ENCODE measurements at places on chromosomes 6 and 20. TPM values are rescaled to one million over a fixed set of nuclear protein-coding genes. Genes with fewer than 3 reads are reported as not detected.

DNA sequence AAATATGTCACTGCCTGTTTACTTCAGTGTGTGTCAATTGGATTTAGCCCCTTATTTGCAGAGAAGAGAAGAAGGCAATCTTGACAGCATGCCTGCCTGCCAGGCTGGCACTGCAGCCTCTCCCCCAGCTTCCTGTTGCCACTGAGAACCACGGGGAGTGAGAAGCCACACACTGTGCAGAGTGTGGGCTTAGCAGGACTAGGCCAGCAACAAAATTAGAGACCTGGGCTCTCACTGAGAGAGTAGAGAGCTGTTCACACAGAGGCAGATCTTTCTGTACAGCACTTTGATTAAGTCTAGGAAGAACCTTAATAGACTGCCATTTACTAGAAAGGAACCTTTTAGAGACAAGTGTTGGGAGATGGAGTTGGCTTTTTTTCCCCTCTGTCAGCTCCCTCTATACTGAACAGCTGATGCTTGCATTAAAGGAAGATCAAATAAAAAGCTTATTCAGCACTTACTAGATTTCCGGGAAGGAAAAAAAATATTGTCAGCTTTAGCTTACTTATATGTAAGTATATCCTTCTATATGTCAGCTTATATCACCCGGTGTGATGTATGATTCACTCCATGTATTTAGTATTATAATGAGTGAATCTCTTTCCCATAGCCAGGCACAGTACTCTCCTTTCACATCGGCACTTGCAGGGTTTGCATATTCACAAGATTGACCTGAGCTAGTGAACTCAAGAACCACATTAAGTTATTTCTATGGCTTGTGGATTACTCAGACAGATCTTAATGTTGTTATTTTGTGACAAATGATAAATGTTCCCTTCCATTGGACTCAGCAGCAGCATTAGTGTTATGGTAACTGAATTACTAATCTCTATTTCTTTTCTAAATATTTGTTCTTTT, 851.0 kb upstream of the EPHA7 start:
- H3K27ac ChIP-seq = no peak overlapping the region
- DNase-seq = no peak
- no peak overlapping the region for H3K4me3 ChIP-seq
- H3K4me1 ChIP-seq = no peaks in the 10 kb centered on the region
- no peaks in the 10 kb centered on the region for H3K36me3 ChIP-seq
- no peaks in the 10 kb centered on the region for H3K27me3 ChIP-seq

GRCh38 chr6:16657768-16658167, 103.5 kb downstream of the ATXN1 start:
- H3K27me3 ChIP-seq = no peaks in the 10 kb centered on the region
- H3K4me1 ChIP-seq = peaks cover 18% of the 10 kb centered on the region
- no peaks in the 10 kb centered on the region for H3K36me3 ChIP-seq
- H3K27ac ChIP-seq = no peak overlapping the region

- no peaks in the 10 kb centered on the region for H3K27me3 ChIP-seq
- H3K4me3 ChIP-seq = no peak overlapping the region
- no peak overlapping the region for H3K27ac ChIP-seq
- no peaks in the 10 kb centered on the region for H3K36me3 ChIP-seq
- no peaks in the 10 kb centered on the region for H3K4me1 ChIP-seq
Measured at GRCh38 chr6:33683051-33683571, 28.4 kb downstream of the UQCC2 start.

GRCh38 chr6:73989428-73989827, 293.4 kb downstream of the CD109 start:
- H3K27me3 ChIP-seq = no peaks in the 10 kb centered on the region
- no peak overlapping the region for H3K4me3 ChIP-seq
- H3K4me1 ChIP-seq = no peaks in the 10 kb centered on the region

GRCh38 chr20:2342243-2342642, 38.5 kb upstream of the TGM6 start:
- no peaks in the 10 kb centered on the region for H3K36me3 ChIP-seq
- no peak overlapping the region for H3K4me3 ChIP-seq
- no peak overlapping the region for H3K27ac ChIP-seq
- no peak for DNase-seq

Gene HM13
- 141 TPM for total RNA-seq

Data from right lobe of liver (tissue), 6 donors.